ENCODE measurements at places on chromosomes 4 and X. TPM values are rescaled to one million over a fixed set of nuclear protein-coding genes. Genes with fewer than 3 reads are reported as not detected.

GRCh38 chrX:46180258-46180687, 364.9 kb downstream of the ZNF674 start:
- no peak for DNase-seq

- DNase-seq, result no peak
Observed at GRCh38 chrX:4379071-4379470, 665.6 kb upstream of the PRKX start.

GRCh38 chr4:140641789-140642439, 73.2 kb upstream of the UCP1 start:
- DNase-seq, result no peak

The RAB40A gene
- 1.7 TPM for total RNA-seq

DNA sequence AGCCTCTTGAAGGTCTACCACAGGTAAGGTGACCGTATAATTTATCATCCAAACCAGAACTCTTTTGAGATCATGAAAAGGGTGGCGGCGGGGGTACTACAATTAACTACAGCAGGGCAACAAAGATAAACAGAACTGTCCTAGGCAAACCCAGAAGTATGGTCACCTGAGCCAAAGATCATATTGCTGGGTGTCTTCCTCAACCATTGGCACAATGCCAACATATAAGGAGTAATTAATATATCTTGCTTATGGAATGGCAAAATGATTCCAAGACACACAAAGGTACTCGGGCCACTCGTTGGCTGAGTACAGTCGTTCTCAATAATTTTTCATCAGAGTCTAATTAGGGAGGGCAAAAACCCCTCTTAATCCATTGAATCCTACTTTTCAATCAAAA, 273.3 kb downstream of the QDPR start:
- DNase-seq, result no peak

The MUC7 gene
- total RNA-seq, result not detected

DNA sequence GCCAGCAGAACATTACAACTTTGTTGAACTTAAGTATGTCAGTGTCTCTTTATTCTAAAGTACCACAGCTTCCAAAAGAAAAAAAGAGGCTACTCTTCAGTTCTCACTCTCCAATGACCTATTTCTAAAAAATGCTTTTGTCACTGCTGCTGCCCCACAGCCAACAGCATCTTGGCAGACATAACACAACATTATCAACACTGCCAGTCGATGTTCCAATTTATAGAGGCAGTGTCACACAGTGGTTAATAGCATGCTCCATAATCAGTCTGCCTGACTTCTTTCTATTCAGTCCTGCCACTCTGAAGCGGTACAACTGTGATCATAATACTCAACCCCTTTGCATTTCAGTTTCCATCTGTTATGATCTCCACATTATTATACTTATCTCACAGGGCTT, 69.2 kb downstream of the PLS3 start:
- no peak for DNase-seq

DNA sequence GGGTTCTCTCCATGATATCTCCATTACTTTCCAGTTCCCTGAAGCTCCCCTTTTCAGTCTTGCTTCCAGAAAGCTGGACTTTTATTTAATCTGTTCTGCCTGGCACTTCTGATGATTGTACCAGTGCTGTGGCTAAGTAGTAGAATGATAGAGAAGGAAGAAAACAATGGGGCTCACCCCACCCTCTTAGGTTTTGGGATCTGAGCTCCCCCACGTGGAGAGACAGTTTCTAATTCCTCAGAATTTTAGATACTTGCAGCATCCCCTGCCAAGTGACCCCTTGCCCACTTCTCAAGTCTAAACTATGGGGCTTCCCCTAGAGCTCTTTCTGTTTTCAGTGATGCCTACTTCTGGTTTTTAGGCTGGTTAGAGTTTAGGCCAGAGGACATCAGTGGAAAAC, 73.9 kb downstream of the GC start:
- no peak for DNase-seq

DNA sequence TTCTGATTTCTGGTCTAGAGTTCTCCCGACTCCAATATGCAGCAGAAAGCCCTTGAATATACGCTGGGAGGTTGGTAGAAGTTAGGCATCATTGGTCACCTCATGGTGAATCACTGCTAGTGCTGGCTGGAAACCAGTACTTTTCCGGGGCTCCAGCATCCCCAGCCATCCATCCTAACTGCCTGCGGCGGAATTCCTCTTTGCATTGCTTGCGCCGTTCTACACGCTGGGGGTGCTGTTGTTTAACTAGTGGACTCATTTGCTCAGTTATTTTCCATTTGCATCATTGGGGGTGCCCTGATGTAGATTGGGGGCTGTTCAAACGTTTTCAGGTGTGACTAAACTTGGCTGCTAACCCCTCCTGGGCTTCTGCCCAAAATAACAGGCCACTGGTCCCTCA, 23.3 kb upstream of the GPR50 start:
- DNase-seq, result no peak

GRCh38 chrX:2342281-2342688, 158.5 kb downstream of the DHRSX start:
- no peak for DNase-seq
